Upper lobe of right lung (tissue), 1 donor: ENCODE measurements at places on chromosomes 6 and 20. TPM values are rescaled to one million over a fixed set of nuclear protein-coding genes. Genes with fewer than 3 reads are reported as not detected.

The CCDC170 gene
- 0.55 TPM for total RNA-seq

The EFCAB8 gene
- total RNA-seq = 0.72 TPM

GRCh38 chr20:48169650-48170225, 384.5 kb upstream of the SULF2 start:
- no peaks in the 10 kb centered on the region for H3K27me3 ChIP-seq
- no peak for DNase-seq
- no peaks in the 10 kb centered on the region for H3K4me1 ChIP-seq
- H3K4me3 ChIP-seq = no peak overlapping the region
- no peak overlapping the region for H3K27ac ChIP-seq

GRCh38 chr20:62823688-62824475, 7.0 kb downstream of the COL9A3 start:
- H3K4me1 ChIP-seq = peaks cover 9% of the 10 kb centered on the region
- H3K27me3 ChIP-seq = peaks cover 10% of the 10 kb centered on the region
- H3K27ac ChIP-seq = no peak overlapping the region
- H3K4me3 ChIP-seq = no peak overlapping the region

DNA sequence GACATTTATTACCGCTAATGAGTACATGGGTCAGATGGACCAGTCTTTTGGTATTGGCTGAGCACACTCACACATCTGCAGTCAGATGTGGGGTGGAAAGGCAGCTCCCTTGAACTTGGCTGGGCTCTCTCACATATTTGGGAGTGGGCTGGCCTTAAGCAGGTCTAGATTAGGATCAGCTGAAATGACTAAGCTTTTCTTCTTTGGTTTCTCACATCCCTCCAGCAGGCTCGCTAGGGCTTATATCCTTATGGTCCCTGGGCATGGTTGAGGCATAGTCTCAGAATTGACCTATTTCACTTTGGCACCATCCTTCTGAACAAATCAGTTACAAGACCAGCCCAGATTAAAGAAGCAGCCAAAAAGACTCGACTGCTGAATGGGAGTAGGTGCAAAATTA, 14.4 kb upstream of the PLCB1 start:
- no peak overlapping the region for H3K27ac ChIP-seq
- no peaks in the 10 kb centered on the region for H3K27me3 ChIP-seq
- H3K36me3 ChIP-seq = no peaks in the 10 kb centered on the region
- no peaks in the 10 kb centered on the region for H3K4me1 ChIP-seq
- DNase-seq = no peak
- H3K4me3 ChIP-seq = no peak overlapping the region

- peak; percentile 59 for DNase-seq
- H3K27ac ChIP-seq = no peak overlapping the region
- peaks cover 12% of the 10 kb centered on the region for H3K4me1 ChIP-seq
- no peaks in the 10 kb centered on the region for H3K36me3 ChIP-seq
- H3K4me3 ChIP-seq = no peak overlapping the region
- H3K27me3 ChIP-seq = no peaks in the 10 kb centered on the region
Observed at GRCh38 chr6:170128811-170129681, 161.8 kb downstream of the DLL1 start.
